Ammon's horn (tissue), 1 donor: ENCODE measurements at places on chromosomes 7 and 10.

DNA sequence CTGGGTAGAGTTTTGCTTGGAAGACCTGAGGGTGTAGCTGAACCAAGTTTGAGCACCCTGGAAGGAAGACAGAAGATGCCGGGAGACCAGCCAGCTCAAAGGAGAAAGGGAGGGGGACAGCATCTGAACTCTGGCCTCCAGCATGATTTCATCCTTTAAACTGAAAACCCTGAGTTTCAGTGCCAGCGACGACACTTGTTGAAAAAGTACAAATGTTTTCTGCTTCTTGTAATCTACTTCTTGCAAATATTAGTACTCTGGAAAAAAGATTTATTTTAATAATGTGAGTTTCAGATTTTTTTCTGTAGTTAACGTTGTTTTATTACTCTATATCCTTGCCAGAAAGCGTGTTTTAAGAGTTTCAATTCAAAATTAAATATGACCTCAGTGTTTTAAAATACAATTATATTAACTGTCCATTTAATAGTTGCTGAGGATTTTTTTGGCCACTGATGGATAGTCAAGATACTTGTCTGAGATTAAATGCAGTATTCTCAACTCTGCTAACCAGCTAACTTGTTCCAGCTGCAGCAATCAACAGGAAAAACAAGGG is 227.7 kb downstream of the MGMT start:
- DNase-seq: peak; percentile 57

GRCh38 chr10:80400136-80400804 is 8.1 kb upstream of the PRXL2A start:
- DNase-seq: no peak

GRCh38 chr10:6234371-6234770 is 31.6 kb downstream of the PFKFB3 start:
- DNase-seq: no peak

DNA sequence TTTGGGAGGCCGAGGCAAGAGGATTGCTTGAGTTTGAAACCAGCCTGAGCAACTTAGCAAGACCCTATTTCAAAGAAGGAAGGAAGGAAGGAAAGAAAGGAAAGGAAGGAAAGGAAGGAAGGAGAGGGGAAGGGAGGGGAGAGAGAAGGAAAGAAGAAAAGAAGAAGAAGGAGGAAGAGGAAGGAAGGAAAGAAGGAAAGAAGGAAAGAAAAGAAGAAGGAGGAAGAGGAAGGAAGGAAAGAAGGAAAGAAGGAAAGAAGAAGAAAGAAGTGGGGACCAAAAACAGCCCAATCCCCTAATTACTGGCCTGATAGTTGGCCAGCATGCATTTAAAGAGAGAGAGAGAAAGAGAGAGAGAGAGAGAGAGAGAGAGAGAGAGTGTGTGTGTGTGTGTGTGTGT is 66.4 kb downstream of the EEPD1 start:
- no peak for DNase-seq

- peak; percentile 80 for DNase-seq
These were observed 9.0 kb downstream of the IQCE start for GRCh38 chr7:2567679-2568278.

- DNase-seq: no peak
These were observed 215.7 kb downstream of the HTR7 start for GRCh38 chr10:90642136-90642535.

- DNase-seq: no peak
These were observed 30.9 kb upstream of the SMKR1 start for GRCh38 chr7:129471402-129471827.

DNA sequence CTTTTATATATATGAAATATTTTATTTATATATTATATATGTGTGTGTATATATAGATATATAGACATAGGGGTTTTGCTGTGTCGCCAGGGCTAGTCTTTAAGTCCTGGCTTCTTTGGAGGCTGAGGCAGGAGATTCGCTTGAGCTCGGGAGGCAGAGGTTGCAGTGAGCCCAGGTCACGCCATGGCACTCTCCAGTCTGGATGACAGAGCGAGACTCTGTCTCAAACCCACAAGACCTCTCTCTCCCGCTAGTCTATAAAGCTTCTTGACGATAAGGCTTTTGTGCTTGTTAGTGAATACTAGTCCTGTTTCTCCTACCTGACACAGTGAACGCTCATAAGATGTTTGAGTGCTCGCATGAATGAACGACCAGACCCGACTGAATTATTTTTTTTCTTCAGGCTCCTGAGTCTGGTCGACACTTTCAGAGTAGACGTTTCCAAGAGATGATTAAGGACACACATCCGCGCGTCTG is 577 bp upstream of the DDX21 start:
- DNase-seq: peak; percentile 9

DNA sequence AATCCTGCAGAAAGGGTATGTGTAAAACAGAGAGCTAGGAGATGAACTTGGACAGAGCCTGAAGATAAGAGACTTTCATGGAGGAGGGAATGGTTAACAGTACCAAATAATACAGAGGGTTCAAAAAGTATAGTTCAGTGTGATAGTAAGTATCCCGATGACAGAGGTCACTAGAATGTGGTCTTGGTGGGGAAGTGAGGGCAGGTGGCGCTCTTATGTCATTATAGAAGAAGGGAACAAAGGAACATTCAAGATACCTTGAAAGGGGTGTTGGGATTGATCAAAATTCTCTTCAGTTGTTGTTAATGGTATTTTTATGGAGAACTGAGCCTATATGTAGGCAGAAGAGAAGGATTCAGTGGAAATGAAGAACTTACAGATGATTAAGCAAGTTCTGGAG is 312.5 kb downstream of the SUGCT start:
- no peak for DNase-seq

- DNase-seq: no peak
These were observed 101.2 kb downstream of the FANK1 start for GRCh38 chr10:125997586-125997985.

DNA sequence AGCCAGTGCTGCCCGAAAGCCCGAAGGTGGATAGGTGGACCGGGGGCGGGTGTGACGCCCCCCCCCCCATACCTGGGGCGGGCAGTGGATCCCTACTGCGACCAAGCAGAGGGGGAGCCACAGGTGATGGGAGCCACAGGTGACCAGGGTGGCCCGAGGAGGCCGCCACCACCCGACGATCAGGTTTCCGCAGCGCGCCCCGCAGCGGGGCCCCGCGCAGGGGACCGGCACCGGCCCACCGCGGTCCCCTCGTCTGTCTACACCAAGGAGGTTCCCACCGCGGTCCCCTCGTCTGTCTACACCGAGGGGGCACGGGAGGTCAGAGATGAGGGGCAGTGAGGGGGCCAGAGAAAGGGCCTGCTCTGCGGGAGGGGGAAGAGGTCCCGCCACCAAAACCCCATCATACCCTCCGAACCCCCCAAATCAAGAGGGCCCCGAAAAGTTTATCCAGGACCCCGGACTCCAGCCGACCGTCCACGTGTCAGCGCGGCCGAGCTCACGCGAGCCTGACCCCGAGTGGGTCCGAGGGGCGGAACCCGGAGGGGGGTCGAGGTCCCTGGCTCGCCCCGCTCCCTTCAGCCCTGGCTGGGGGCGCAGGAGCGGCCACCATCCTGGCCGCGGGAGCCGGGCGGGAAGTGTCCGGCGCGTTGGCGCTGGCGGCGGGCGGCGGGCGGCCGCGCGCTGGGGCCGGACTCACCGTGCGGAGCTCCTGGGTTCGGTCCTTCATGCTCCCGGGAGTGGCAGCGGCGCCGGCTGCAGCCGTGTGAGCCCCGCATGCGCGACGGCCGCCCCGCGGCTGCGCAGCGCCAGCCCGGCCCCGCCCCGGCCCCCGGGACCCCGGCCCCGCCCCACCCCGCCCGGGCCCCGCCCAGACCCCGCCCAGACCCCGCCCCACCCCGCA is at the start of gene STX1A:
STX1A (minus strand) TSS at position 765 of the 901 bp plus-strand sequence; CDS start at position 727, 38 bp downstream.
- DNase-seq: peak; percentile 73
